ENCODE measurements at places on chromosomes 12 and 14.

DNA sequence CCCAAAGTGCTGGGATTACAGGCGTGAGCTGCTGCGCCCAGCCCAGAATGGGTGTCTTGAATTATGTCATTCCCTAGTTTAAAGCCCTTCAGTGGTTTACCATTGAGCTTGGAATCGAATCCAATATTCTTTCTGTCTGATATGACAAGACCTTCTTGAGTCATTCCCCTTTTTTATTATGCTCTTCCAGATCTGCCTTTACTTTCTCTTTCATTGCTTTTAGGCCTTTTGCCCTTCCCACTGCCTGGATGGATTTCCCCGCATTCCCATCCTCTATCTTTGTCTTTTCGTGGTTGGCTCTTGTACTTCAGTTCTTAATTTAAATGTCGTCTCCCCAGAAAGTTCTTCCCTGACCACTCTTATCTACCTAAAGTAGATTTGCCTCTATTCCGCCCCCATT is 1.6 kb downstream of the TRAFD1 start:
- no peak for DNase-seq

- no peak for DNase-seq
Observed at GRCh38 chr14:100748944-100749343, 22.3 kb downstream of the DLK1 start.

DNA sequence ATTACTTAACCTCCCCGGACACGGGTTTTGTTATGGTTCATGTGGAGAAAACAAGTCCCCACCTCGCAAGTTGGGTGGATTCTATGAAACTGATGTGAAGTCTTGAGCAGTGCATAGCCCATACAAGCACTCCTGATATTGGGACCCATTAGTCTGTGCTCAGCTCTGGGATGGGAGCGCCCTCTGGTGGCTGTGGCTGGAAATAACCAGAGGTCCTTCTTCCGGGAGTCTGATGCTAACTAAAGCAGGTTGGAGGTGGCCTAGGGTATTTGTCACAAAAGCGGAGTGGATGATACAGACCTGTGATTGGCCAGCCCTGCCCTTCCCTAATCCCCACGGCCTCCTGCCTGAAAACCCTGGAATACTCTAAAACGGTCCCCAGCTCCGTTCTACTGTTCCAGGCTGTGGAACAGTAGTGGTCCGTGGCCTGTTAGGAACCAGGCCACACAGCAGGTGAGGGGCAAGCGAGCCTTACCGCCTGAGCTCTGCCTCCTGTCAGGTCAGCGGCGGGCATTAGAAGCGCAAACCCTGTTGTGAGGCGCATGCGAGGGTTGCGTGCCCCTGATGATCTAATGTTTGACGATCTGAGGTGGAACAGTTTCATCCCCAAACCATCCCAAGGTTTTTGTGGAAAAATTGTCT is 6.4 kb downstream of the SLC48A1 start:
- DNase-seq, result peak; percentile 75

DNA sequence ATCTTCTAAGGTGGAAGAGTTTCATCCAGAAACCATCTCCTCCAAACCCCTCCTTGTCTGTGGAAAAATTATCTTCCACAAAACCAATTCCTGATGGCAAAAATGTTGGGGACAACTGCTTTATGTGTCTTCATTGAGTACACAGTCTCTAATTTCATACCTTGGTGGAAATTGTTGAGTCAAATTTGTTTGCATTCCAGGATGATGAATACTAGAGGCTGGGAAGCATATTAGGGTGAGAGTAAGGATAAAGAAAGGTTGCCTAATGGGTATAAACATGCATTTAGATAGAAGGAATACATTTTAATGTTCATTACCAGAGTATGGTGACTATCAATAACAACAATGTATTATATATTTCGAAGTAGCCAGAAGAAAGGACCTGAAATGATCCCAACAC is 98.2 kb downstream of the C12orf42 start:
- no peak for DNase-seq

DNA sequence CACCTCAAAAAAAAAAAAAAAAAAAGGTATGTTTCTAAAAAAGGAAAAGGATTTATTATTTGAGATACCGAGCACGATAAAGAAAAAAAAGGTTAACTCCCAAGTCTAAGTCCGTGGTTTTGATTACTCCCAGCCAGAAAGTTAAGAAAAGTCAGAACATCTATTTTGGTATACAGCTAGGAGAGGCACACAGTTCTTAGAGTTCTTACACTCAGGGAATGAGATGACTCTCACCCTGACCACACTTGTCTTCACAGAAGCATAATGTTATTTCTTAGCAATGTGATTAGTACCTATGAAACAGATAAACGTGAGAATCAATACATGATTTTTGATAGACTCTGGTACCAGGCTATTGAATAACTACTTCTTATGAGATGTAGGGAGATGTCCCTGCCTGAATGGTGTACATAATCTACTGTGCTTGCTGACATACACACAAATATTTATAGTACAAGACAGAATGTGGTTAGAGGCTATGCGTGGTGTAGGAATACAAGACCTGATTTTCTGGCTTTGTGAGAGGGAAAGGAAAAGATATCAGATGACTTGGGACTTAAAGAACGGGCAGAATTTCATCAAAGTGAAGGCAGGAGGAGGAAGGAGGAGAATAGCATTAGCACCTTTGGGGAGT is 31.6 kb downstream of the LIMA1 start:
- DNase-seq, result no peak

- DNase-seq, result no peak
Observed at GRCh38 chr12:25422241-25422640, 130.8 kb downstream of the LMNTD1 start.

DNA sequence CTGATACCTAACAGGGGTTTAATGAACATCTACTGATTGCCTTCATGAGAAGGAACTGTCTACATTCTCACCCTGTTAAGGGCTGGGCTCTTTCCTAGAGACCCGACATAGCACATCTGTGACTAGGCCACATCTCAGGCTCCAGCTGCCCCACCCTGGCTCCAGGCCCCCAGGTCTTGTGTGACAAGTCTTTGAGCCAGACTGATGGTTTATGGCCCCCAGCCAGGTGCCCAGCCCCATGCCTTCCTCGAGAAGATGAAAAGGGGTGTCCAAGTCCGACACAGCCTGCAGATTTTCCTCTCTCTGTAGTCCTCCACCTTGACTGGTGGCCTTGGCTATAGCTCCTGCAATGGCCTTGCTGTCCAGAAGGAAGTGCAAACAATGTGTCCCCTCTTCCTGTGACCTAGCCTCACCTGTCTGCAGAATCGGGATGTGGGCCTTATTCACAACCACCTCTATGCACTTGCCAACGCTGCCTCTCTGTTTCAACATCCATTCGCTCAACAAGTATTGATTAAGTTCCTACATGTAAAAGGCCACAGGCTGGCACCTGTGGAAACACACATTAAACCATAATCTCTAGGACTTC is 4.2 kb downstream of the ACTN1 start:
- DNase-seq, result no peak

DNA sequence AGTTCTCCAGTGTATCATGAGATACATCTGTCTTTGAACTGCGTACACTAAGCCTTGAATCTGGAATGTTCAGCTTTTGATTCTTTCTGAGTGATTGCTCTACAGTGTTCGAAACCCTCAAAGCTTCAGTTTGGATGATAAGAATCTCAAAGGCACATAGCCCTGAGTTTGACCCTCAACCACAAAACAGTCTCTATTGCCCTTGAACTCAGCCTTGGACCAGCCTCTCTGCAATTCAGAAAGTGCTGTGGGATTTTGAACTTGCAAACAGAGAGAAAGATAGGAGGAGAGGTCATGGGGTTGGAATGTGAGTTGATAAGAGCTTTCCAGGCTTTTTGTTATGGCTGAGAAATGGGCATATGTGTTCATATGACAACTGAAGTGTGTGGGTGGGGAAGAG is 100.3 kb downstream of the MYRFL start:
- DNase-seq, result no peak
